Brain microvascular endothelial cell (primary cell): ENCODE measurements at places on chromosomes 3 and 15.

- DNase-seq, result no peak
These were observed 10.6 kb downstream of the TTC21A start for GRCh38 chr3:39118079-39118478.

DNA sequence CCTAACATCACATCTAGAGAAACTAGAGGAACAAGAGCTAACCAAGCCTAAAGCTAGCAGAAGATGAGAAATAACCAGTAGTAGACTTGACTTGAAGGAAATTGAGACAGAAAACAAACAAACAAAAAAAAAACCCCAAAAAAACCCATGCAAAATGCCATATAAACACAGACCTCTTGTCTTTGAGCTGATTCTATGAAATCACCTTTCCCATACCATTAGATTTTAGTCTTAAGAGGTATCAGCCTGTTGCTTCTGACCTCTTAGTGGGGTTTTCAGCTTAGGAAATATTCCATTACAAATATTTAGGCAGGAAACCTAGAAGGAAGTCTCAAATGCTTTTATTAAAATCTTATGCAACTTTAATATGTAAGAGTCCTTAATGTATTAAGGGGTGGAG lies 23.9 kb upstream of the ST3GAL6 start:
- no peak for DNase-seq

GRCh38 chr3:29346828-29347227 lies 66.0 kb downstream of the RBMS3 start:
- no peak for DNase-seq

- DNase-seq, result no peak
These were observed 60.4 kb downstream of the UQCC5 start for GRCh38 chr3:52596658-52597265.

DNA sequence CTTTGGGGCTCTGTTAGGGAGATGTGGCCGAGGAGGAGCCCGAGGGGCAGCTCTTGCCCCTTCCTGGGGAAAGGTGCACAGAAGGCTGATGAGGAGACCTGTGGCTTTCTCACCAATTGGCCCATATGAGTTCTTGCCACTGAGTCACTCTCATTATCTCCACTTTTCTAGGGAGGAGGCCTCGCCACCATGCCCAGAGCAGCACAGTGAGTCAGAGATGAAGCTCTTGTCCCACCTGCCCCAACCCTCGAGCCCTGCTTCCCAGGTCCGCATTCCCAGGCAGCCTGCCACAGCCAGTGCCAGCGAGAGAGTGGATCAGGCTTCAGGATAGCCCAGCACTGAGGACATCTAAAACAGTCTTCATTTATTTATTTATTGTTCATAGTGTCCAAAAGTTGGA lies 53.5 kb downstream of the AMOTL2 start:
- no peak for DNase-seq

- no peak for DNase-seq
These were observed 100.0 kb downstream of the ZMAT3 start for GRCh38 chr3:178971614-178972013.

- DNase-seq, result no peak
These were observed 222.0 kb downstream of the STT3B start for GRCh38 chr3:31754575-31755278.

GRCh38 chr3:142987080-142987700 lies 14.2 kb upstream of the U2SURP start:
- peak; percentile 10 for DNase-seq

- no peak for DNase-seq
These were observed 13.2 kb downstream of the PFKFB4 start for GRCh38 chr3:48543271-48543866.

DNA sequence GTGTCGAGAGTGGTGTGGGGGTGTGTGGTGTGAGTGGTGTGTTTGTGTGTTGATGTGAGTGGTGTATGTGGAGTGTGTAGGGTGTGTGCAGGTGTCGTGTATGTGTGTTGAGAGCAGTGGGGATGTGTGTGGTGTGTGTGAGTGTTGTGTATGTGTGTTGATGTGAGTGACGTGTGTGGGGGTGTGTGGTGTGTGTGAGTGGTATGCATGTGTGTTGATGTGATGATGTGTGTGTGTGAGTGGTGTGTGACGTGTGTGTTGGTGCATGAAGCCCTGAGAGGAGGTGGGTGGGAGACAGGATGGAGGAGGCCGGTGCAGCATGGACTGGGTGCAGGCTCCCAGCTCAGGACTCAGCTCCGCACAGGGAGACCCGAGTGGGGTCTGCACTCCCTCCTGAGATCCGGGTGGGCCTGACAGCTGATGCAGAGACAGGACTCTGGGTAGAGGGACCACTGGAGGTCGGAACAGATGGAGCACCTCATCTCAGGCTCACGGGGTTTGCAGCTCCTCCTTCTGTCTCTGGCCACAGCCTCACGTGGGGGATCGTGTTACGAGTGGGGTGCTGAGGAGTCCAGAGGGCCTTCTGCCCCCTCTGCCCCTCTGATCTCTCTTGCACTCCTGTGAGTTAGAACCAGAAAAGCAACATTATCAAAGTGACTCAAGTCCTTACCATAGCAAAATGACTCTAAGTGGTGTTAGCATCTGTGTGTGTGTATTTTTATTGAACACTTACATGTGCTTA lies 41.3 kb downstream of the ARNT2 start:
- DNase-seq, result no peak

DNA sequence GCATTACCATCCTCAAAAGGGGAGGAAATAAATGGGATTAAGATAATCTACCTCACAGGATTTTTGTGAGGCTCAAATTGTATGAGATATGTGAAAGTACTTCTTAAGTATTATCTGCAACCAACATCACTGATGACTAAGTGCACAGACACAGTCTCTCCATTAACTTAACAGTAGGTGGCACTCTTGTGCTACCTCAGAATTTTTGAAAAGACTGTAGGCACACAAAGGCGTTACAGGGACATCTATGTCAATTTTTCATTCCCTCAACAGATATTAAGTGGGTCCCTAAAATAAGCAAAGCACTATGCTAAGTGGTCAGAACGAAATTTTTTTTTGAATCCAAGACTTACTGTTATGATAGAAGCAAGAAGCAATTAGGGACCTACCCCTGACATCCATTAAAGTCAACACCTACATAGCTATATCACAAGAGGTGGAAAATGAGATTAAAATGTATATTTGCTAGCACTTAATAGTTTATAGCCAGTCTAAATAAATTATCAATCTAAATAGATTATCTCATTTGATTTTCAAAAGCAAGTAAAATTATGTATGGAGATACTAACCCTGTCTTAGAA lies 52.9 kb downstream of the RYK start:
- DNase-seq, result peak; percentile 56

DNA sequence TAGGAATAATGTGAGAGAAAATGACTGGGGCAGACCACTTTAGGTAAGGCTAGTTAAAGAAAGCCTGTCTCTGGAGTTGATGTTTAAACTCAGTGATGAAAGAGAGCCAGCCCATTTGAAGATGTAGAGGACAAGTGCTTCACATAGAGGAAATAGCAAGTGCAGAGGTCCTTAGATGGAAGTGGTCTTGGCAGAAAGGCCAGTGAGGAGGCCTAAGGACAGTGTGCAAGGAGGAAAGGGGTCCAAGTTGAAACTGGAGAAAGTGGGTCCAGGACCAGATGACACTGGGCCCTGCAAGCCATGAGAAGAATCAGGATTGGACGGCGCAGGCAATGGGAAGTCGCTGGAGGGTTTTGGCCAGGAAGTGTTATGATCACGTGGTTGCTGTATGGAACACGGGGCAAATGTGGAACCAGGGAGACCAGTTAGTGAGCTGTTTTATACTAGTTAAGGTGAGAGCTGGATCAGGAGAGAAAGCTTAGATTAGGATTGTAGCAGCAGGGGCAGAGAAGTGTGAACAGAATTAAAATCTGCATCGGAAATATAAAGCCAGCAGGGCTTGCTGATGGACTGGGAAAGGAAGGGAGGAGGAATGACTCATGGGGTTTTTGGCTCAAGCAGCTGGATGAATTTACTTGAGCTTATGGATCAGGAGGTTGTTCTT lies 48.0 kb upstream of the SCAANT1 start:
- peak; percentile 62 for DNase-seq

- no peak for DNase-seq
These were observed 46.7 kb downstream of the PARP14 start for GRCh38 chr3:122727294-122727693.

GRCh38 chr3:195297446-195297845 lies 26.5 kb upstream of the XXYLT1 start:
- no peak for DNase-seq

GRCh38 chr3:184096811-184097383 lies at the start of gene HTR3E:
TSS of gene HTR3E (plus strand) at chr3:184097064. CDS start at chr3:184097530, 466 bp downstream.
- no peak for DNase-seq

DNA sequence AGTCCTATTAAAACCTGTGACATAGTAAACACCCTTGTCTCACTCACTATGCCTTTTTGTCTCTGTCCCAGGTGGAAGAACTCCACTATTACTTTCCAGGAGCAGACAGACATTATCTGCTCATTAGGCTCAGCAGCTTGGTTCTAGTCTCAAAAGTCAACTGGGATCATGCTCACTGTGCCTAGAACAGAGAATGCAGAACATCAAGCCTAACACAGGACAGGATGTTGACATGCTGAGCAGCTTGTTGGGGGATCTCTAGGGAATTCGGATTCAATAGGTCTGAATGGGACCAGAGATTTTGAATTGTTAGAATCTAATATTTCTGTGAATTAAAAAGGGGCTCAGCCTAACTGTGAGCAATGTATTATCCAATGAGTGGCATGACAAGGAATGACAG lies 6.4 kb downstream of the MB21D2 start:
- DNase-seq, result no peak

- no peak for DNase-seq
These were observed 10.8 kb upstream of the TNFAIP8L3 start for GRCh38 chr15:51105430-51106016.

GRCh38 chr3:13621381-13622221 lies 72.7 kb downstream of the FBLN2 start:
- no peak for DNase-seq

DNA sequence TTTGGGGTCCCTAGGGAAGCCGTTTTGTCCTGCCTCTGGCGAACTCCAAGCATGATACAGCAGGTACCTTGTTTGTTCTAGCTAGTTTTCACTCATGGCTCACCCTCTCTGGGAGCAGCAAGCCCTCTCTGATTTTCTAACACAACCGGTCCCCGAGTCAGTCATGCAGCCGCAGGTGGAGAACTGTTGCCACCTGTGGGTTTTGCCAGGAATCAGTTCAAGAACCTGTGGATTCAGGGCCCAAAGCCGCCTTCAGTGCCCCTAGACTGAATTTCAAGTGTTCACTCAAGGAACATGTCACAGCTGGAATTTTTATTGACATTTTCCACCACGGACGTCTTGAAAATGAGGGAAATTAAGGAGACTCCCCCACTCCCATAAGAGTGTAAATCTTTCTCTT lies 13.3 kb upstream of the LRRK1 start:
- no peak for DNase-seq

DNA sequence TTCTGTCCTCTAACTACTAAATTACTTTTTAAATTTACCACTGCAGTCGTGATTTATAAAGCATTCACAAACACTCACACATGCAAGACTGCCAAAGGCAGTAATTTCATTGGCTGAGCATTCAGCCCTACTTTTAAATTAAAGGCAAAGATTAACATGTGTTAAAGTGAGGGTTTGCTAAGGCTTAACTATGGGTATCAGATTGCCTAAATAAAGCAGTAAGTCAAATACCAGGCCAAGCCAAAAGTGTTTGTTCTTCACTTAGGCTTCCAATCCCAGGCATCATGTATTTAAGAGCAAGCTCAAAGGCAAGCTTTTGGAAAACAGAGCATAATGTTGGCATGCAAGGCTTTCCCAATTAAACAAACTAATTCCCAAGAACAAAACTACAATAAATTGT lies 187.3 kb downstream of the SUCNR1 start:
- DNase-seq, result no peak

GRCh38 chr3:36487616-36488015 lies 107.3 kb downstream of the STAC start:
- DNase-seq, result no peak

- no peak for DNase-seq
These were observed 27.6 kb downstream of the ANP32A start for GRCh38 chr15:68792901-68793766.

DNA sequence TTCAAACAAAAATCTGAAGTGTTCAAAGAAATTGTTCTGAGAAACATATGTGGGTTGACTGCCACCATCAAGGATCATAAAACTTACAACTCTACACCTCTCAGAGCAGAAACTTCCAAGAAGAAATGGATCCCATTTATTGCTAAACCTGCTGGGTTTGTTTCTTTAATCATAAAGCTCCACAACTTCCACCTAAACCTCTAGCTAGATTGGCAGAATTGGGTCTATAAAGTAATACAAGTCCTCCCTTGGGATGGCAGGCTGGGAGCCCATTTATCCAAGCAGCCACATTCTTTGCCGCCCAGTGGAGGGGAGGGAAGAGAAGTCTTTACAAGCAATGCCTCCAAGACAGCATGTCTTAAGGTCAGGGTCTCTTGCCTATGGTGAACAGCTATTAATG lies 40.5 kb upstream of the CMTM8 start:
- DNase-seq, result no peak

DNA sequence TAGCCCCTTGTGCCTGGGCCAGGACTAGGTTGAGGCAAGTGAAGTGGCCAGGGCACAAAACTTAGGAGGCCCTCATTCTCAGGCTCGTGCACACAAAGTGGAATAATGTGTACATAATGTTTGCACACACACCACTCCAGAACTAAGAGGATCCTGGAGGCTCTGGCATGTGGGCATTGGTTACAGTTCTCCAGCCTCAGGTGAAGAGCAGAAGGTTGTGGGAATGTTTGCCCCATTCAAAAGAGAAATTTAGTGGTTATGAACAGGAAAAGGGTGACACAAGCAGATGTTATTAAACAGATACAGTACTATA lies 31.3 kb downstream of the ASB7 start:
- DNase-seq, result no peak

GRCh38 chr3:127089486-127090145 lies 103.3 kb upstream of the PRR23E start:
- DNase-seq, result no peak

DNA sequence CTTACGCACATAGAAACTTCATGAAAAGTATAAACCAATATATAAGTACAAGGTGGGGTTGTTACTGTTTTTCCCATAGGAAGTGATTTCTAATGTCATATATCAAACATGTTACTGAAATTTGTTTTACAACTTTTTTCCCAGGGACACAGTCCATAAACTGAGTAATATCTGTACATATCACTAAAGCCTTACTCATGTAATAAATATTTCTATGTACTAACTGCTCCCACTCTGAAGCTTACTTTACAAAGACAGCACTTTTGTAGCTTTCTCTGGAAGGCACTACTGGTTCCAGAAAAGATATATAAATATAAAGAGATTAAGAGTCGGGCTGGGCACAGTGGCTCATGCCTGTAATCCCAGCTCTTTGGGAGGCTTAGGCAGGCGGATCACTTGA lies 91.7 kb downstream of the MYO5A start:
- DNase-seq, result no peak

DNA sequence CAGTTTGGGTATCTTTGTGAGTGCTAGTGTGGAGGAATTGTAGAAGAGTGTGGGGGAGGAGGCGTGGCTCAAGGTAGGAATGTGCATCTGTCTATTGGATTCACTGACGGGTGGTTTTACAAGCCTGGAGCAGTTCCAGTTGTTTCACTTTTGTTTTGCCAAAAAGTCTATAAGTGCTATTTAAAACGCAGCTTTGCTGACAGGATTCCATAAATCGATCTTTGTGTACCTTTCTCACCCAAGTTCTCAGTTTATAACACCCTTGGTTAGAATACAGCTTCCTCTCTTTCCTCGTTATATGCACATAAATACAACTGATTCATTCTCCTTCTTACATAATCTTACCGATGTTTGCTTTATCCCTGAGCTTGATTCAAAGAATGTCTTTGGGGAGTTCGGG lies 123.2 kb upstream of the UBE2E2 start:
- DNase-seq, result no peak

- no peak for DNase-seq
These were observed 356.5 kb upstream of the IL12A start for GRCh38 chr3:159632128-159632527.

- DNase-seq, result no peak
These were observed 34.3 kb upstream of the RAD51 start for GRCh38 chr15:40660686-40661085.
